ENCODE measurements at places on chromosomes 3 and 15.

DNA sequence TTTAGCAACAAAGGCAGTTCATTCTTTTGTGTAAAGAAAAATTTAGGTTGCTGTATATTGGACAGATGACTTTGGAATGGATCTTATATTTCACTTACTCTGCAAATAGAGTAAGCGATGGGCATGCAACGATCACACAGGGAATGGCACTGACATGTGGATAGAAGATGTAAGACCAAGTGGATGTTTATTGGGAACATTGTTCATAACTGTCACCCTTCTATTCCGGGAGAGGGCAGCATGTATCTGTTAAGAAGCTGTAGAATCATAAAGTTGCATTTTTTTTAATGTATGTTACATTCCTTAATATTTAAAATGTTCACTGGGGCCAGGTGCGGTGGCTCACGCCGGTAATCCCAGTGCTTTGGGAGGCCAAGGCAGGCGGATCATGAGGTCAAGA lies 41.2 kb downstream of the HPS3 start:
- no peak for DNase-seq

DNA sequence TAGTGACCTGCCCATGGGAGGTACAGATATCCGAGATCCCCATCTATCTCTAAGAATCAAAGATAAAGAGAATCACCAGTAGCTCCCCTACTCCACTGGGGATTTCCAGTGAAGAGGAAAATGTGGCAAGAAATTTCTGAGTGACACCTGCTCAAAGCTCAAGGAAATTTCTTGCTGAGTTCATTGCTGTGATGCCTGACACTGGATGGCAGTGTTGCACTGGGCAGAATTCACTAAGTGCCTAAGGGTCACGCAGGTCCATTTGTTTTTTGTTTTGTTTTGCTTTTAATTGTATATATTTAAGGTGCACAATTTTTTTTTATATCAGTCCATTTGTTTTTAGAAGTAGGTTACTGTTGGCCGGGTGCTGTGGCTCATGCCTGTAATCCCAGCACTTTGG lies 109.5 kb upstream of the KCNAB1 start:
- DNase-seq = no peak

- DNase-seq = no peak
Measured at GRCh38 chr15:68518046-68518445, 60.7 kb upstream of the CORO2B start.

DNA sequence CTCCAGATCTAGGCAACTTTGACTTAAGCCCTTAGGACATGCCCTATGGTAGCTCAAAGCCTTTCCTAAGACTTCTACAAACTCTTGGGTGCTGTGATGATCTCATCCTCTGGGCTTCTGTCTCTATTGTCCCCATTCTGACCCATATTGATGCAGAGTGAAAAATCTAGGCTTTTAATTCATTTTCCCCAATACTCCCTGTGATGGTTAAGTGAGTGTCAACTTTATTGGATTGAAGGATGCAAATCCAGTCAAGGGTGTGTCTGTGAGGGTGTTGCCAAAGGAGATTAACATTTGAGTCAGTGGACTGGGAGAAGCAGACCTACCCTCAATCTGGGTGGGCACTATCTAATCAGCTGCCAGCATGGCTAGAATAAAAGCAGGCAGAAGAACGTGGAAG lies 97.3 kb upstream of the NUDT16 start:
- no peak for DNase-seq

DNA sequence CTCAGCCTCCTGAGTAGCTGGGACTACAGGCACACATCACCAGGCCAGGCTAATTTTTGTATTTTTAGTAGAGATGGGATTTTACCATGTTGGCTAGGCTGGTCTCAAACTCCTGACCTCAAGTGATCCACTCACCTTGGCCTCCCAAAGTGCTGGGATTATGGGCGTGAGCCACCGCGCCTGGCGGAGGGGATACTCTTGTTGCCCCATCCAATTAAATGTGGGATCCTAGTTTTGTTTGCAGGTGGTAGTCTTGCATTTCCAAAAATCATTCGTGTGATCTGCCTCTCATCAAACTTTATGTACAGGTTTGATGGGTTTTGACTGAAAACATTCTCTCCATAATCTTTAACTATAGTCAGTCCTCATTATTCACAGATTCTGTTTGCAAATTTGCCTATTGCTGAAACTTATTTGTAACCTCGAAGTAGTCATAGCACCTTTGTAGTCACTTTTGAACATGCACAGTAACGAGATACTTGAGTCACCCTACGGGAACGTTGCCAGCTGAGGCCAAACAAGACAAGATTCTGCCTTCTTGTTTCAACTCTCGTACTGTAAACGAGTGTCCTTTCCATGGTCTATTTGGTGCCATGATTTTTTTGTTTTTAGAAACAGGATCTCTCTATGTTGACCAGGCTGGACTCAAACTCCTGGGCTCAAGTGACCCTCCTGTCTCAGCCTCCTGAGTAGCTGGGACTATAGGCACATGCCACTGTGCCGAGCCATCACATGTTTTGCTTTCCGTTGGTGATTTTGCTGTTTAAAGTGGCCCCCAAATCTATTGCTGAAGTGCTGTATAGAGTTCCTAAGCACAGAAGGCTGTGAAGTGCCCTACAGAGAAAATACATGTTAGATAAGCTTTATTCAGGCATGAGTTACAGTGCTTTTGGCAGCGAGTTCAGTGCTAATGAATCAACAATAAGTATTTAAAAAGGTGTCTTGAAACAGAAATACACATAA lies 8.1 kb upstream of the MAPK6 start:
- no peak for DNase-seq

DNA sequence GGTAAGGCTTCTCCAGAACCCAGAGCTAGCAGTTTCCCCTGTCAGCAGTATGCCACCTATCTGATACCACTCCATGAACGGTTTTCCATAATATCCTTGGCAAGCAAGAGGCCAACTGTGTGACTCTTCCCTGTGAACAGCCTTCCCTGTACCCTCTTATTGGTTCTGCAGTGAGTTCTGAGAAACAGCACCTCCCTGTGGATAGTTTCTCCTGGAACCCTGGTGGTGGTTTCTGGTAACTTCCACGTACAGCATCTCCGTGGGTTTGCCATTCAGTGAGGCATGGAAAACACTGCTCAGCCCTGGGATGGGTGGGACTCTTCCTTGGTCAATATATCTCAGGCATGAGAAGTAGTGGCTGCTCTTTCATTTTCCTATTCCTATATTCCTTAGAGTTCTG lies 19.4 kb upstream of the SERPINI2 start:
- DNase-seq = no peak

- DNase-seq = no peak
Measured at GRCh38 chr15:78878356-78878755, 5.7 kb downstream of the MORF4L1 start.

- DNase-seq = no peak
Measured at GRCh38 chr3:128482666-128483656, 10.0 kb downstream of the GATA2 start.

GRCh38 chr3:149702691-149703441 lies 45.0 kb upstream of the WWTR1 start:
- DNase-seq = no peak

- no peak for DNase-seq
Measured at GRCh38 chr3:30473374-30474051, 132.9 kb upstream of the TGFBR2 start.

DNA sequence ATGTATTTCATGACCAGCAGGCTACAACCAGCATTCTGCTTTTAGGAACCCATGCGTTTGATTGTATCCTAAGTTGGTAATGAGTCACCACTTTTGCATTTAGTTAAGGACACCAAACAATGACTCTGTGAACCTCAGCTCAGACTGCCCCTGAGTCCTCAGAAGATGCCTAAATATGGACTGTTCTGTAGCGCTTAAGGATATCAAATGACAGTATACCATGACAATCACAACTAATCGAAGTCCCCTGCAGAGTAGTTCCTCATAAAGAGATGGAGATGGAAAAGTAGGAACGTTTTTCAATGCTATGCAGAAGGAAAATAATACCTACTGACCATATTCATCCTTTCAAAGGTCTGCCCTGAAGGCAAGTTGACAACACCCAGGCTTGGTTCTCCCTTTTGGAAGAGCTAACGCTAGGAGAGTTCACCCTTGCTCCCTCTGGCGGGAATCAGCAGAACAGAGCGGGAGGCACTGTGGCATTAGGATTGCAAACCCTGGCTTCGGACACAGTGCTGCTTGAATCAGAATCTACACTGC lies 508.6 kb downstream of the FHIT start:
- no peak for DNase-seq

DNA sequence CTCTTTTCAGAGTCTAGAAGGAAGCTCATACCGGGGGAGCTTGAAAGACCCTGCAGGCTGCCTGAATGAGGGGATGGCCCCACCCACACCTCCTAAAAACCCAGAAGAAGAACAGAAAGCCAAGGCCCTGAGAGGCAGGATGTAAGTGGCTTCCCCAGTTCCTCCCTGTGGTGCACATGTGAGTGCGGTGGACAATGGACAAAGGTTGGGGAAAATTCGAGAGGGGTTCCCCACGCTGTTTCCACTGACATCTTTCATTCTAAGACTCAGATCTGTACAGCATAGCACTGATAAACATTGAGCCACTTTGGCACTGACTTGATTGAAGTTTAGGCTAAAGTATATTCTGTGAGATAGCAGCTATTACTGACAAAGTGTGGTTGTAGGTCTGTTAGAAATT lies 79.5 kb upstream of the UMPS start:
- DNase-seq = no peak

- no peak for DNase-seq
Measured at GRCh38 chr15:47817969-47818548, 100.8 kb downstream of the SEMA6D start.

- DNase-seq = no peak
Measured at GRCh38 chr3:12938258-12938711, 96.9 kb upstream of the RPL32 start.

- DNase-seq = no peak
Measured at GRCh38 chr3:34090876-34091275, 292.4 kb downstream of the PDCD6IP start.

GRCh38 chr3:190568036-190568435 lies 54.2 kb downstream of the IL1RAP start:
- DNase-seq = no peak

DNA sequence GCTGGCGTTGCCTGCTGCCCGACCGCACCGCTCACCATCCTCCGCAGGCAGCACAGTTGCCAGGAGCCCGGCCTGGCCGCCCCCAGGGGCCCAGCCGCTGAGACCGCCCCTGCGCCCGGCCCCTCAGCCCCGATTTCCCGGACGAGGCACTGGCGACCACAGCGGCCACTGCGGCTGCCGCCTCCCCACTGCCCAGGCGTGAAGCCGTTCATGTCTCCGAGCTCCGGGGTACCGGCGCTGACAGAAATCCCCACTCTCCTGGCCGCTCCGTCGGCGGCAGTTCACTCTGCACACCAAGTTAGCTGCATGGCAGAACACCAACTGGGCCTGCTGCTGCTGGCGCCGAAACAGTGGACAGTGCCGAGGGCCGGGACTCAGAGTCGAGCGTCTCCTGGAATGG lies 8.5 kb downstream of the SELENOT start:
- no peak for DNase-seq

GRCh38 chr3:122681284-122681973 lies 790 bp downstream of the PARP14 start:
- no peak for DNase-seq

Data from stimulated activated CD4-positive, alpha-beta T cell treated with anti-CD3 and anti-CD28 coated beads, TNF-alpha, amount 100 ng/mL, for 4 hours (primary cell).